Naive B cell (primary cell): ENCODE measurements at places on chromosomes 4 and X.
A peak's percentile ranks its signal among the peaks of the same experiment; 100 is the strongest.

DNA sequence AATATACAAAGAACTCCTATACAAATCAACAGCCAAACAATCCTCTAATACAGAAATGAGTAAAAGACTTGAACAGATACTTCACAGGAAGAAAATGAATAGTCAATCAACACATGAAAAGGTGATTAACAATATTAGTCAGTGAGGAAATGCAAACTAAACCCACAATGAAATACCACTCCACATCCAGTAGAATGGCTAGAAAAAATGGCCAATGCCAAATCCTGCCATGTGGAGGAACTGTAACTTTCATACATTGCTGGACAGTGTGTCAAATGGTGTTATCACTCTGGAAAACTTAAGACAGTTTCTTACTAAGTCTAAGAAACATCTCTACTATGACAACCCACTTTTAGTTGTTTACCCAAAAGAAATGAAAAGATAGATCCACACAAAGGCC lies 59.5 kb downstream of the NSG1 start:
- DNase-seq: no peak

- DNase-seq: no peak
Measured at GRCh38 chrX:129632443-129632842, 22.3 kb downstream of the APLN start.

- DNase-seq: no peak
Measured at GRCh38 chrX:40878766-40879165, 143.4 kb upstream of the MED14 start.

DNA sequence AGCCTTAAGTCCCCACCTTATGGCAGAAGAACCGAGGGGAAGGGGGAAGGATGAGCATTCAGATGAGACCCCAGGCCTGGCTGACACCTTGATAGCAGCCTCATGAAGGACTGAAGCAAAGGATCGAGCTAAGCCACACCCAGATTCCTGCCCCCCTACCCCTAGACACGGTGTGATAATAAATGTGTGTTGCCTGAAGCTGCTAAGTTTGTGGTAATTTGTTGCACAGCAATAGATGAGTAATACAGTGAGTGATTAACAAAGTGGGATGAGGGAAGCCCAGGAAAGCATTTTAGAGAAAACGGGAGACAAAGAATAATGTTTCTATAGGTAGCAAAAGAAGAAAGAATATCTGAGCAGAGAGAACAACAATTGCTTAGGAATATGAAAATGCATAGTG lies 404.2 kb downstream of the MID1IP1 start:
- no peak for DNase-seq

- peak; percentile 17 for DNase-seq
Measured at GRCh38 chr4:152014280-152014679, 253.5 kb upstream of the GATB start.

GRCh38 chrX:118904218-118904617 lies 70.2 kb upstream of the LONRF3 start:
- DNase-seq: peak; percentile 35

DNA sequence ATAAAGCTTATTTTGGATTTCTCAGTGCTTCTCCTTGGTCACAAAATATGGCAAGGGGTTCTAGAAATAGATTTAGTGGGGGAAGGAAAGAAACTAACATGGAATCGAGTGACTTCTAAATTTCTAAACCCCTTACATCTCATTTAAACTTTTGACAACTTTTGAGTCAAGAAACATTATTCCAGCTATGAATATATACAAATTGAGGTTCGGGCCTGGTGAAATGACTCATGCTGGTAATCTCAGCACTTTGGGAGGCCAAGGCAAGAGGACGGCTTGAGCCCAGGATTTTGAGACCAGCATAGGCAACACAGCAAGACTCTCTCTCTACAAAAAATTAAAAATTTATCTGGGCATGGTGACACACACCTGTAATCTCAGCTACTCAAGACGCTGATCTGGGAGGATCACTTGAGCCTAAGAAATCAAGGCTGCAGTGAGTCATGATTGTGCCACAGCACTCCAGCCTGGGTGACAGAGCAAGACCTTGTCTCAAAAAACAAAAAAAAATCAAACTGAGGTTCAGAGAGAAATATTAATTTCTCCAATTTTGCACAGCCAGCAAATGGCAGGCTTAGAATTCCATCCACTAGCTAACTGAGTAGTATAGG lies 99.8 kb downstream of the ANXA3 start:
- no peak for DNase-seq

DNA sequence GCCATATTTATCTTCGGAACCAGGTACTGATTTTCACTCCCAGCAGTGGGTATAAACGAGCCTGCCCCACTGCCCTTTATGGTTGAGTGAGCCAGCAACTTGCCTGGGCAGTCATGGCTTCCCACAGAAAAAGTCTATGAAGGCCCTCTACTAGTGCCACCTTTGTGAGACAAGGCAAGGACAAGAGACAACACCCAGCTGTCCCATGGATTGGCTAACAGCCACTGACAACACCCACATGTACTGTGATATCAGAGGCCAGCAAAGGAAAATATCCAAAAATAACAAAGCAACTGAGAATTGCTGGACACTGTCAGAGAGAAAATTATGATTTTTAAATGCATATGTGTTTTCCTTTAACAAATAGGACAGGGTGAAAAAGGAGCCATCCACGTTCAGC lies 248.4 kb upstream of the TTC29 start:
- no peak for DNase-seq

GRCh38 chr4:156946516-156947424 lies 24.8 kb downstream of the PDGFC start:
- DNase-seq: no peak

- no peak for DNase-seq
Measured at GRCh38 chrX:139093201-139093600, 381.7 kb upstream of the FGF13 start.

GRCh38 chr4:102218656-102219055 lies 126.6 kb downstream of the SLC39A8 start:
- no peak for DNase-seq

- no peak for DNase-seq
Measured at GRCh38 chr4:84915396-84915780, 51.1 kb downstream of the WDFY3 start.

GRCh38 chr4:109826719-109827118 lies 1.1 kb upstream of the RRH start:
- DNase-seq: no peak

- no peak for DNase-seq
Measured at GRCh38 chr4:142243255-142243654, 602.8 kb downstream of the INPP4B start.

DNA sequence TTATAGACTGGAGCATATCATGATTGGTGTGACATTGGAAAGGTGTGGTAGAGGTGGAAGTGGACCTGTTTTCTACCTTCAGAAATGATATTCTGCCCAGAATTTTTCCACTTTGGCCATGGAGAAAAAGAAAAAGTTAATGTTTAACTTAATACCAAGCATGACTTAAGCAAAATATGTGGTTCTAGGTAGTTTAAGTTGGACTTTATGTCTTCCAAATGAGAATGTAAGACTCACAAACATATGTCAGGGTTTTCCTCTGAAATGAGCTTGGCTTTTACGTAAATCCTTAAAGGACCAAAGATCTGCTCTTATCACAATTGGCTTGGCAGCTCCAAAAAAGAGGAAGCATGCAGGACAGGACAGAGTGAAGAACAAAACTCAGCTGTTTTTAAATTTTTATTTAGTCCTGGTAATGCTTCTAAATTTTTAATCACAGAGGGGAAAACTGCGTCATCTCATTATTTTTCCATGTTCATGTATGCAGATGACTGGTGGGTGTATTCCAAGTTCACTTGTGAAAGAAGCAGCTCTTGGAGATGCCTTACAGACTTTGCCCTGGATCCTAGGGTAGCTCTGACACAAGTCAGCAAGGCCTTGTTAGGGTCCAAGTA lies 98.2 kb downstream of the ANK2 start:
- no peak for DNase-seq

GRCh38 chr4:77047037-77047436 lies 28.8 kb downstream of the CCNI start:
- no peak for DNase-seq

DNA sequence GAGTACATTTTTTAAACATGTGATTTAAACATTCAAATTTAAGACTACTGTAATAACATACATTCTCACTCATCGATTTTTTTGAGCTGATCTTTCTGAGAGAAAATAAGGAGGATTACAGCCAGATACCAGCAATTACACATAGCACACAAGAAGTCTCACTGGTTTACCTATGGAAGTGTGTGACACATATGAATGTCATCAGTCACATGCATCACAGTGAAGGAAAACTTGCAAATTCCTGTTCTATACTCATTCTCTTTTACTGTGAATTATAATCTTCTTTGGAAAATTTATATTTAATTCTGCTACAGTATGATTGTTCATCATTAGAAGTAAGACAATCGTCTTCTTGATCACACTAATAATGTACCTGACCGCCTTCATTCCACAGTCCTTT lies 21.3 kb upstream of the BMP2K start:
- DNase-seq: no peak

GRCh38 chr4:48103483-48104139 lies 30.4 kb downstream of the TXK start:
- DNase-seq: no peak

- no peak for DNase-seq
Measured at GRCh38 chr4:6494431-6495295, 22.2 kb upstream of the PPP2R2C start.

GRCh38 chr4:153518001-153518400 lies 51.8 kb downstream of the TMEM131L start:
- no peak for DNase-seq
